CD4-positive, alpha-beta T cell treated with Interleukin-15 for 4 hours (primary cell): ENCODE measurements at places on chromosomes 7 and 10.

DNA sequence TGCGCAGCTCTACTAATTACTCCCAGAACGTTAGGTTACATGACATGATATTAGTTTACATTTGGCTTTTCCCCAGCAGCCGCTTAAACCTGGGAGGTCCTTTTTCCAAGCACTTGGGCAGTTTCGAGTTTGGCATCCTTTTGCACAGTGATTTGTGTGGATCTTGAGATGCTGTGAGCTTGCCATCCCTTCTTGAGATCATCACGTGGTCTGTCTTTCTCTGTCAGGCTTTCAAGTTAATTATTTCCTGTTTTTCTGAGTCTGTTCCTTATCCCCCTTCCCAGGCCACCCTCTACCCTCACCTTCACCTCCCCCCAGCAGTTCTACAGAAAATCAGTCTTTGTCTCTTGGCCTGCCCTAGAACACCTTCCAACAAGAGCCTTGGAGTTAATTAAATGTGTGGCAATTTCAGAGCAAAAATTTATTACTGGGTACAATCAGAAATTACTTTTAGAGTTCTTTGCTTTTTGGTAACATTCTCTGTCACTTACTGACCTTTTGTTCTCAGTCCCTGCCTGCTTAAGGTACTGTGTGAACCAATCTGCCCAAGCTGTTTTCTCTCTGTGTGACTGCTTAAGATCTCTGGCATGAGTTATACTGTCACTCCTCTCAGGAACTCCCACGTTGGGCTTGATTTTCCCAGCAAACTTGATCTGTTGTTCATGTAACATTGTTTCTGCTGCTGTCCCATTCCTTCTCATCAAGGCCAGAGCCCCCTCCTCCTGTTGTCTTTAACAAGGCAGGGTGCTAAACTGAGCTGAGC is 3.1 kb upstream of the SLF2 start:
- no peak for DNase-seq

GRCh38 chr7:50331564-50332208 is 27.2 kb downstream of the IKZF1 start:
- DNase-seq = peak; percentile 72

DNA sequence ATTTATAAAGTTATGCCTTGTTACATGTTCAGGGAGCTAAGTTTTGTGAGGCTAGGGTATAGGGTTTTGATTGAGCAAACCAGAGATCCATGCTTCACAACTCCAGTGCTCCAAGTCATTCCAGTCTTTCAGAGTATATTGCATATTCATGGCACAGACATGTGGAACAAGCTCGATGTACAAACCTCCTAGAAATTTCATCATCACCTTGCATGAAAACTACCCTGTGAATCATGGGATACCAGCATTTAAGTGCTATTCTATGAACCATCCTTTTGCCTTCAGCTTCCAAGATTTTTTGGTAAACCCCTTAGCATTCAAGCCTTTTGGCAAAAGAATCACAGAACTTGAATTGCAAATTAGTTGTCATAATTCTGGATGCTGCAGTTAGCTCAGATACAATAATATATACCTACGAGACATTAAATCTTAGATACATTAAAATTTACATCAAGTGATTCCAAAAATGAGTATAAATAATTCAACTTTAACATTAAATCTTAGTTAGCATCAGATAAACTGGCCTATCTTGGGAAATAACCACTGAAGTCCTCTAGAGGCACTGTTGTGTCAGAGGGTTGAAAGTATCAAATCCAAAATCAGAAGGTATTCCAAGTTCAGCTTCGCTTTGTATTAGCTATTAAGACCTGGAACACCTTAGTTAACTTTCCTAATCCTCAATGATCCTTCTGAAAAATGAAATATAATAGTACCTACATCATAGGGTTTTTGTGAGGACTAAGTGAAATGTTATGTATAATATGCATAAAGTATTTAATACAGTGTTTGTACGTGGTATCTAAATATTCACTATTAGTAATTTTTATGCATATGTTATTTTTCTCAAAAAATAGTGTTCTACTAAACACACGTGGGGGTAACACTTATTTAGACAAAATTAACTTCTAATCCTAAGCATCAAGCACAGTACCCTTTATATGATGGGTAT is 55.5 kb upstream of the CABCOCO1 start:
- DNase-seq = no peak

DNA sequence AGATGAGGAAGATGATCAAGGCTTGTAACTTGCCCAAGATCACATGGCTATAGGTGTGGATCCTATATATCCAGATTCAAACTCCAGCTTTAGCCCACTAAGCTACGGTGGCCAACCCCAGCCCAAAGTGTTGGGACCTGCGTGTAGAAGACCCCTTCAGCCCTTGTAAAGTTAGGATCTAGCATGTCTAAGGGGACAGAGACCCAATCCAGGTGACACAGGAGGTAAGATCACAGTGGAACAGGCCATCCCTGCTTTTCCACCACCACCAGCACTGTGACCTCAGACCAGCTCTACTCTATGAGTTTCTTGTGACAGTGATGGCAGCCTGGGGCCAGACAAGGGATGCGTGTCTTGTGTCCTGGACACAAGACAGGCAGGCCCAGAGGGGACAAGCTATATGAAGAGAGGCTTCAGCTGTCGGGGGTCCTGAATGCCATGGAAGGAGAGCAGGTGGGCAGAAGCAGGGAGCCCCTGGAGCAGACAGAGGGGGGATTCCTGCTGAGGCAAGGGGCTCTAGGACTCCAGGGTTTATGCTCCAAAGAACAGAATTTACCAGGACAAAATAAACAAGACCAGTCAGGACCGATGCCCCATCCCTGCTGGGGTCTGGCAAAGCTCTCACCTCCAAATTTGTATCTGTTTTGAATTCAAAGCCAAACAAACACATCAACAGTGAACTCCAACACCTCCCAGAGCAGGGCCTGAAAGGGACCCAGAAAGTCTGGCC is 10.4 kb downstream of the GPRIN2 start:
- no peak for DNase-seq

DNA sequence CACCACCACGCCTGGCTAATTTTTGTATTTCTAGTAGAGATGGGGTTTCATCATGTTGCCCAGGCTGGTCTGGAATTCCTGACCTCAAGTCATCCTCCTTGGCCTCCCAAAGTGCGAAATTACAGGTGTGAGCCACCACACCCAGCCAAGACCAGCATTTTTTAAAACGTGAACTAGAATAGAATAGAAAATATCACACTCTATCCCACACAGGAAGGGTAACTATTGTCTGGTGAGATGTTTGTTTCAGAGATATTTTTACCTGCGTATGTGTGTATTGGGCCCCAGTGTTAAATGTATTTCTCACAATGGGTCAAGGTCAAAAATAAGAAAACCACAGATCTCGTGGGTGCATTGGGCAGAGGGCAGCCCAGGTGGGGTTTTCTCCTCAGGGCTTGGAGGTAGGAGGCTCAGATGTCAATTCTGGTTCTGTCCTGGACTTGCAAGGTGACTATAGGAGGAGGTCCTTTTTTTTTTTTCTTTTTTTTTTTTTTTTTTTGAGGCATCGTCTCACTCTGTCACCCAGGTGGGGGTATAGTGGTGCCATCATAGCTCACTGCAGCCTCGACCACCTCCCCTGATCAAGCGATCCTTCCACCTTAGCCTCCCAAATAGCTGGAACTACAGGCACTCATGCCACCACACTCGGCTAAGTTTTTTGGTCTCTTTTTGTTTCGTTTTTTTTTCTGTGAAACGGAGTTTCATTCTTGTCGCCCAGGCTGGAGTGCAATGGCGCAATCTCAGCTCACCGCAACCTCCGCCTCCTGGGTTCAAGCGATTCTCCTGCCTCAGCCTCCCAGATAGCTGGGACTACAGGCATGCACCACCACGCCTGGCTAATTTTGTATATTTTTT is 19.0 kb downstream of the SH2B2 start:
- no peak for DNase-seq

DNA sequence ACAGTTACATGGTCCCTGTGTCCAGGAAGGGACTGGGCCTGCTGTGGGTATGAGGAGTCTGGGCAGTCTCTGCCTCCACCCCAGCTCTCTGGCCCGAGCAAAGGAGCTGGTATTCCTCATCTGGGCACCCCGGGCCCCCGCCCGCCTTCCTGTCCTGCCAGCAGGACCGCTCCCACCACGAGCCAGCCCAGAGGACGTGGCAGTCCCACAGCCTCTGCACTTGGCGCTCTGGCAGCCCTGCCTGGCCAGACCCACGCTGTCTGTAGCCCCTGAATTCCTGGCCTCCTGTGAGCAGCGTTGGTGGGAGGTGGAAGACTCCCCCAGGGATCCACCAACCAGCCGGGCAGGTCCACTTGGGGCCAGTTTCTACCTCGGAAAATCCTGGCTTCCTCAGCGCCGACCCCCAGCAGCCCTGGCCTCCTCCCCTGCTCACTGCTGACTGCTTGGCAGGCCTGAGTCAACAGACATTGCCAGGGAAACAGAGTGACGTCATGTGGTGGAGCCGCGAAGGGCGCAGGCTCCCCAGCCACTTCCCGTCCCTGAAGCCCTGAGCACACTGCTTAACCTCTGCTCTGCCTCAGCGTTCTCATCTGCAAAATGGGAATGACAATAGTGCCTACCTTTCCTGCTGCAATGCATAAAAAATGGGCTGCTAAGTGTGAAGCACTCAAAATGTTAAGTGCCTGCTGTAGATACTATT is 21.6 kb upstream of the LIMK1 start:
- DNase-seq = peak; percentile 82
